Activated CD4-positive, alpha-beta T cell treated with anti-CD3 and anti-CD28 coated beads for 36 hours (primary cell): ENCODE measurements at places on chromosomes 16 and 17.

- peaks cover 29% of the 10 kb centered on the region for H3K4me1 ChIP-seq
- DNase-seq, result no peak
- no peak overlapping the region for H3K4me3 ChIP-seq
- H3K27me3 ChIP-seq, result no peaks in the 10 kb centered on the region
- peaks cover 49% of the 10 kb centered on the region for H3K36me3 ChIP-seq
Measured at GRCh38 chr17:48894886-48895285, 2.3 kb downstream of the ATP5MC1 start.

GRCh38 chr16:28982418-28982817 lies 2.4 kb upstream of the LAT start:
- H3K36me3 ChIP-seq, result peaks cover 58% of the 10 kb centered on the region
- H3K27me3 ChIP-seq, result no peaks in the 10 kb centered on the region
- DNase-seq, result no peak
- no peak overlapping the region for H3K27ac ChIP-seq
- H3K4me1 ChIP-seq, result peaks cover 35% of the 10 kb centered on the region

DNA sequence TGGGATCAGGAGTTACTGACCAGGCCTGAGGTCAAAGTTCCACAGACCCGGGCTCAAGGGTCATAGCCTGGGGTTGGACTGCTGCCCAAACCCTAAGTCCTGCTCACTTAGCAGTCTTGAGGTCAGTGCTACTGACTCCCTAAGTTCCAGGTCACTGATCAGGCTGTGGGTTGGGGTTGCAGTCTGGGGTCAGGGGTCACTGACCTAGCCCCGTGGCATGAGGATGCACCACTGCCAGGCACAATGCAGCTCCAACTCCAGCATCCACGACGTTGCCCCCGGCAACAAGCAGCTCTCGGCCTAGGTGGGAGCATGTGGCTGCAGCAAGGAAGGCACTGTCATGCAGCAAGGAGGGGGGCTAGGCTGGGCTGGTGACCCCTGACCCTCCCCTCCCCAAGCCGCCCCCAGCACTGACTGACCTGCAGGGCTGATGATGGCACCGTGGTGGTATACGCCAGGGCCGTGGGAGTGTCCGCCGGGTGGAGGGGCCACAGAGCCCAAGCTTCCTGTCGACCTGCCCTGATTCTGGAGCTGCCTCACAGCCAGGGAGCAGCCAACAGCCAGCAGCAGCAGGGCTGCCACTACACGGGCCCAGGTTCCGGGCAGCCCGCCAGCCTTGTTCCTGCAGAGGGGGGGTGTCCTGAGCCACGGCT lies 1.1 kb downstream of the GGT6 start:
- no peak overlapping the region for H3K27ac ChIP-seq
- DNase-seq, result no peak
- no peaks in the 10 kb centered on the region for H3K27me3 ChIP-seq

- H3K4me1 ChIP-seq, result peaks cover 10% of the 10 kb centered on the region
- no peak overlapping the region for H3K4me3 ChIP-seq
- H3K27me3 ChIP-seq, result no peaks in the 10 kb centered on the region
- no peak for DNase-seq
- H3K36me3 ChIP-seq, result no peaks in the 10 kb centered on the region
Measured at GRCh38 chr17:66165537-66166123, 26.3 kb downstream of the CEP112 start.

DNA sequence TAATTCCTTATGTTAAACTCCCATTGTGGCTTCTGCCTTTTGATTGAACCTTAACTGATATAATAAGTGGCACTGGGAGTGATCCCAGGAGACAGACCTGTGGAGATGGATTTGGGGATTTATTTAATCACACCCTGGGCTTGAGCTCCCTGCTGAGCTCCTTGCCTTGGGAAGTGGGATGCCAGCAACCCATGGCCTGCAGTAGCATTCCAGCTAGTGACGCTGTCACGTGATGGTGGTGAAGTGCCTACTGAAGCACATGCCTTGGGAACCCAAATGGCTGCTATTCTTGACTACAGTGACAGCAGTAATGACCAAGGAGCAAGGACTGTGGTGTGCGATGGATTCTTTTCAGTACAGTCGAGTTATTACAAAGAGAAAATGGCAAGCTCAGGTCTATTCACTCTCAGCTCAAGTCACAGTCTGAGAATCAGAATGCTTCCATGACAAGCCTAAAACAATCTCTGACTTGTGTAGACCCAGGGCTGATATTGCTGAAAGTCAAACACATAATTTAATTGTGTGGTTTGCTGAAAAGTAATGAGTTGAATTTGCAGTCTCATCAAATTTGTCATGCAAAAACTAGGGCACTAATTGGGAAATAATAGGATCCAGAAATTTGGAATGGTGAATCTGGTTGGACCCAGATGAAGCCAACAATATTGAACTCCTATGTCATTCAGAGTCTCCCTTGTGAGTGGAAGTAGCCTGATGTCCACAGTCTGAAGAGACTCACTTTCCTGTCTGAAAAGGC lies 47.1 kb downstream of the BCL7C start:
- no peak for DNase-seq
- no peak overlapping the region for H3K27ac ChIP-seq
- no peak overlapping the region for H3K4me3 ChIP-seq
- H3K4me1 ChIP-seq, result peaks cover 8% of the 10 kb centered on the region
- no peaks in the 10 kb centered on the region for H3K27me3 ChIP-seq
- no peaks in the 10 kb centered on the region for H3K36me3 ChIP-seq

- H3K27me3 ChIP-seq, result peaks cover 9% of the 10 kb centered on the region
- no peak for DNase-seq
- H3K4me1 ChIP-seq, result no peaks in the 10 kb centered on the region
- no peak overlapping the region for H3K4me3 ChIP-seq
Measured at GRCh38 chr16:72819345-72819744, 228.6 kb downstream of the ZFHX3 start.

GRCh38 chr16:15811481-15812400 lies 45.1 kb downstream of the MYH11 start:
- no peak overlapping the region for H3K4me3 ChIP-seq
- DNase-seq, result no peak
- H3K4me1 ChIP-seq, result no peaks in the 10 kb centered on the region
